ENCODE measurements at places on chromosomes 7 and 10.

- DNase-seq = no peak
These were observed 465 bp upstream of the NPY start for GRCh38 chr7:24283554-24283896.

DNA sequence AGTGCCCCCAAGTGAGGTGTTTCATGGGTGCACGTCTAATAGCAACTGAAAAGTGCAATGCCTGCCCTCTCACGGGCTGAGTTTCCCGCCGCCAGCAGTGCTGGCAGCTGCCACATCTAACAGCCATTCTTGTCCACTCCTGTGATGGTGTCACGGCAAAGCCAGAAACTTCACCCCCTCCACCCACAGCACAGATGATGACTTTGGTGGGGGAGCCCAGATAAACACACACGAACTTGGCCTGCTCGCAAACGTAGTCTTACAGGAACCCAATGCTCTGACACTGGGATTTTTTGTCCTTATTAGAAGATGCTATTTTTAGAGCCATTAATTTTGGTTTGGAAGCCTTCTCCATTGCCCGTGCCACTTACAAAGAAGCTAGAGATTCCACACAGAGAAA, 26.7 kb downstream of the CPXM2 start:
- DNase-seq = no peak

GRCh38 chr10:96211764-96212163, 59.6 kb downstream of the BLNK start:
- DNase-seq = no peak

- peak; percentile 75 for DNase-seq
These were observed 924.8 kb downstream of the CNTNAP2 start for GRCh38 chr7:147041438-147041837.

GRCh38 chr7:100567751-100568175, 5.9 kb downstream of the SAP25 start:
- DNase-seq = no peak

DNA sequence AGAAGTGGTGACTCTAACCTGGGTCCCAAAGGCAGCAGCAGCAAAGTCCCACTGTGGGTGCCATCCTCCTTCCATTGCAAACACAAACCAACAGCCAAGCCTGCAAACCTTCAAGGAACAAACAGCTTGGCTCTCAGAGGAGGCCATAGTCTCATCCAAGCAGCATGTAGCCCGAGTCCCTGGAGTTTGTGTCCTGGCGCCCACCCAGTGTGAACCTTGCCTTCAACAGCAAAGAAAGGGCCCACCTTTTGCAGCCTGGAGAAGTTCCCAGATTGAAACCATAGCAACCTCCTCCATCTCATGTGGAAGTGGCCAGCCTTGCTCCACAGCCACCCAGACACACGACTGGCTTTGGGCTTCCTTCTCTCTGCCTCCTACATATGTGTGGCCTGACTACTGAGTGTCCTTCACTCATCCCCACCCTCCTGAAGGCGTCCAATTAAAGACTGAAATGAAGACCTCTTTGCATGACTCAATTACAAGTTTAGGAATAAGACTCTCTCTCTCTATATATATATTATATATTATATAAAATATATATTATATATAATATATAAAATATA, 106.1 kb downstream of the C10orf90 start:
- DNase-seq = peak; percentile 38

- no peak for DNase-seq
These were observed 384.7 kb upstream of the NRP1 start for GRCh38 chr10:33719005-33719703.

All from muscle of leg (tissue), 16 donors.